ENCODE measurements at places on chromosomes 11 and 22.

- no peak for DNase-seq
Measured at GRCh38 chr22:41302021-41302767, 869 bp downstream of the ZC3H7B start.

- DNase-seq, result peak; percentile 53
Measured at GRCh38 chr22:48427731-48428211, 1399.9 kb downstream of the BRD1 start.

GRCh38 chr11:112611771-112612170 is 349.4 kb upstream of the NCAM1 start:
- DNase-seq, result no peak

DNA sequence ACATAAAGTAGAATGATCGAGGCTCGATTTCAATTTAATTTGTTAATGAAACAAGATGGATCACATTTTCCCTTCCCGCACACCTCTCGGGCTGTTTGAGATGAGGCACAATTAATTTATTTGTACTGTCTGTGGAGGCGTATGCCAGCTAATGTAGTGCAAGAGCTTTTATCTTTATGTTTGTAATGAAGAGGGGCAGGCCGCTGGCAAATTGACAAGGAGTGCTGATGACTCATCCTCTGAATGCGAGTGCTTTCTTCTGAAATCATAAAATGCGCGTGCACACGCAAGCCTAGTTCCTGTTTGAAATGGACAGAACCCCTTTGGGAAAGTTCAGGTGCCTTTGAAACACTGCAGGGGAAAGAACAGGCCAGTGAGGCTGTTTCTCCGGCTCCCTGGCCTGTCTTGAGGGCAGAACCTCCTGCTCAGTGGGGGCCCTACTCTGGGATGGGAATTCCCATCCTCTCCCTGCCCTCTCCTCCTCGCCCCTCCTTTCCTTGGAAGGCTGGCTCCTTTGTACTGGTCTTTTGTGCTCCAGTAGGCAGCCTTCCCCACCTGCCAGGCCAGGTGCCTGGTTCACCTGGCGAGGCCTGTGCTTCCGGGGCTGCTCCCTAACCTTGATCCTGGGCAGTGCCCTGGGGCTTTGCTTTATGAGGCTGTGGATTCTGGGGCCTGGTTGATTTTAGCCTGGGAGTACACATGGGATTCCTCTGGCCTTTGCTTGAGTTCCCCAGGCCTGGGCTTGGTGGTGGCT is 50.3 kb downstream of the TEAD1 start:
- DNase-seq, result no peak

DNA sequence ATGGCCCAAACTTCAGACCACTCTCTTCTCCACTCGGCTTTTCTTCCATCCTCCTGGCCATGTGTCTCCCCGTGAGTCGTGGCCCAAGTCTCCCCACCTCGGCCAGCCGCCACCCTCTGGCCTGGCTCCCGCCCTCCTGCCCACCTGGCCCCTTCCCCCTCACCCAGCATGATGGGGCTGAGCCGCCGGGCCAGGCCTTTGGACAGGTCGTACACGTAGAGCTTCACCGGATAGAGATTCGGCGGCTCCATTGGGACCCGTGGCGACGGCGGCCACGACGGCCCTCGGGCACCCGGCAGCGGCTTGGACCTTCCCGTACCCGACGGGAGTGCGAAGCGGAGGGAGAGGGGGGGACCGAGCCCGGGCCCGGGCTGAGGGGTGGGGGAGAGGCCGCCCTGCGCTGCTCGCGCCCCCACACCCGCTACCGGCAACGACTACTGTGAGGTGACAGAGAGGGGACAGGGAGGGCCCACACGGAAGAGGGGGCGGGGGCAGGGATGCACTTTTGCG is at the start of gene DESI1:
Gene DESI1, minus strand, starts transcription at position 455 of the 510 bp plus-strand sequence. Its CDS starts 204 bp downstream, at position 251.
- DNase-seq, result peak; percentile 43

DNA sequence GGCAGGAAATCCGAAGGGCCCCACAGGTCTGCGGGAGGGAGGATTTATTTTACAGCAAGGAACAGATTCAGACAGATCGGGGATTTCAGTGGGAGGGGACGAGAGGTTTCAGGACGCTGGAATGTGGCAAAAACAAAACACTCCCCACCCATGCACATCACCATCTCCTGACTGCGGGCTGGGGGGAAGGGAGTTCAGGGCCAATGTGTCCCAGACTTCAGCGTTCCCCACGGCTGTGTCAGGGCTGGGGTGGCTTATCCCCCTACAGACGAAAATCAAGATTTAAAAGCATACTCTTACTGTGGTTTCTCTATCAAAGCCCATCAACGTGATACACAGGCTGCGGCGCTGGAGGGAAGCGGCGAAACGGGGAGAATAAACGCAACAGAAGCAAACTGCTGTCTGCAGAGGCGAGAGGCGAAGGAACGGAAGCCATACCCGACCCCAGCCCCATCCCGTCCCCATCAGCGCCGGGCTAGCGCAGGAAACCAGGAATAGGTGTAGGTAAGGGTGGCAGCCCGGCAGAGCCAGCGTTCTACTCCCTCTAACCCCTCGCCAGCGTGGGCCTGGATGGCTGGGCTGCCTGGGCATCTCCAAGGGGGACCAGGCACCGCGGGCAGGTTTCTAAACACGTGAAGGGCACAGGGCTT is 2.7 kb downstream of the TENM4 start:
- DNase-seq, result peak; percentile 73

GRCh38 chr22:23649071-23649501 is 17.0 kb upstream of the DRICH1 start:
- peak; percentile 31 for DNase-seq

DNA sequence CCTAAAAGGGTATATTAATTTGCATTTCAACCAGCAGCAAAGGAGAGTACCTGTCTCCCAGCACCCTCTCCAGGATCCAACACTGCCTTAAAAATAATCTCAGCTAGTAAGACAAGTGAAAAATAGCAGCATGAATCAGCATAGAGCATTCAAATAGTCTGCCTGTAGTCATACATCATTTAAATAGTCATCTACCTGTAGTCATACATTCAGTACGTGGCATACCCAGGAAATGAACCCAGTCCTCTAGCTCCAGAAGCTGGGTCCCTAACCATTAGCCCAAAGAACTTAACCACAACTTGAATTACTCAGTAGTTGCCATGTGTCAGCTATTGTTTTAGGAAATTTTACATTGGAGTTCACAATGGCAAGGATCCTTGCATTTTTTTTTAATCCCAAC is 9.3 kb downstream of the TENM4 start:
- DNase-seq, result no peak

GRCh38 chr11:81942646-81943045 is 791.0 kb downstream of the FAM181B start:
- DNase-seq, result no peak

GRCh38 chr11:98507208-98507607 is 513.5 kb upstream of the CNTN5 start:
- DNase-seq, result no peak

DNA sequence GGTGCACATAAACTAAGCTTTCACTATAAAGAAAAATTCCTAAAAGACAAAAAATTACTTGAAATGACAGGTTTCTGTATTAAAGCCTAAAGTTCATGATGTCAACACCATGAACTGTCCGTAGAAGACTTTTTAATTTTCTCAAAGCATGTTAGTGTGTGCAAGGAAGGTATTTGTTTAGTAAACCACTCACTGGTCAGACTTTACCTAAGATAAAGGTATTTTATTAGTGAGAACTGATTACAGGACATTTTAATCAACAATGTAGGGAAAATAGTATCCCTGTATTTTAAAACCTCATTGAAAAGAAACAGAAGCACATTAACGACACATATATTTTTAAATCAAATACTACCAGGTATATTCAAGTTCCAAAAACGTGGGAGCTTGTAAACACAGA is 2.9 kb downstream of the PICALM start:
- DNase-seq, result no peak

DNA sequence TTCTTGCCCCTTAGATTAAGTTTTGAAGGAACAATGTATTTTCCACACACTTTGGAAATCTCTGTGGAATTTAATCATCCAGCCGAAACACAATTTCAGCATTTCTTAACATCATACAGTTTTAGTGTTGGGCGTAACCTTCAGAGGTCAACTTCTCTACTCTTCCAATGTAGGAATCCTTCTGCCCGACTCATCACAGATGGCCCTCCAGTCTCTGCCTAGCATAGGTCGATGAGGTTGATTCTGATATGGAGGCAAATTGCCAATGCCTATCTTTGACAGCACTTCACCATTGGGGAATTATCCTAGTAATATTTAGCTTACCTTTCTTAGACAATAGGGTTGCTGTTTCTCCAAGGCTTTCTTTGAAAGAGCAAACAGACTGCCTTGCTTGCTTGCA is 175.7 kb upstream of the TTC12 start:
- DNase-seq, result no peak

GRCh38 chr22:42560781-42561180 is 7.0 kb downstream of the SERHL2 start:
- no peak for DNase-seq

GRCh38 chr22:47748957-47749356 is 986.5 kb downstream of the TBC1D22A start:
- DNase-seq, result no peak

- DNase-seq, result no peak
Measured at GRCh38 chr11:130358398-130358797, 43.7 kb upstream of the ZBTB44 start.

GRCh38 chr22:29840498-29840897 is 2.4 kb upstream of the ASCC2 start:
- no peak for DNase-seq

GRCh38 chr11:67105964-67106363 is 13.1 kb upstream of the KDM2A start:
- no peak for DNase-seq

- no peak for DNase-seq
Measured at GRCh38 chr11:119713359-119714040, 15.5 kb downstream of the NECTIN1 start.

- peak; percentile 19 for DNase-seq
Measured at GRCh38 chr11:44010789-44011251, 37.0 kb upstream of the ACCSL start.

Measured in tibial artery (tissue), 4 donors.